T-helper 17 cell (primary cell): ENCODE measurements at places on chromosomes 13 and 19. TPM values are rescaled to one million over a fixed set of nuclear protein-coding genes. Genes with fewer than 3 reads are reported as not detected.

Gene ZBTB7A
- 47.3 TPM for total RNA-seq

DNA sequence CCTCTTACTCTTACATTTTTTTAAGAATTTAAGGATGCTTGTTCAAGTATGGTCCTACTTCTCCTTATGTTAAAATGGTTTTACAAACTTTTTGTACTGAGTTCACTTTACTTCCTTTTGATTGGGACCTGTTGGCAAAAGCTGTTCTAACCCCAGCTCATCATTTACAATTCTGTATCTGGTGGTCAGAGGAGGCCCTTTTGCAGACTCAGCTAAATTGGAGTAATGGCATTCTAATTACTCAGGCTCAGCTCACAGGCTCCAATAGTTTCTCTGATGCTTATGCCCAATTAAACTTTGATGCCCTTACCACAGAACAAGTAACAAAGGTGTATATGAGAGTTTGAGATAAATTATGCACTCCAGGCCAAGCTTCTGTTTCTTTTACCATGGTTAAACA, 1632.0 kb downstream of the UQCRFS1 start:
- no peak for DNase-seq

Gene BRME1
- total RNA-seq: 1.7 TPM

DNA sequence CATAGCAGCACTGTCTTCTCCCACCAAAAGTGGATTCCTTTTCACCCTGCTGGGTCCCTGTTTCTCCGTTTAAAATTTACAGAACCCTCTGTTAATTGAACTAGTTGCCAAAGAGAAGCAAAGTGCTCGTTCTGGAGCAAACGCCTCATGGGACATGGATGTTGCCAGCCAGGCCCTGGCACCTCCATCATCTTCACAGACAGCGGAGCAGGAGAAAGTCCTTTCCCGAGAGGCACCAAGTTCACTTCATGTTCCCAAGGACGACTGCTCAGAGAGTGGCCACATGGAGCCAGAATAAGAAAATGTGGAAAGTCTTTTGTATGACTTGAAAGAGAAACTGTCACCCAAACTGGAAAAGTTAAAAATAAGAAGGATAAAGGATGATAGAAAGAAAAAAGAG, 151.5 kb downstream of the SOX1 start:
- no peak for DNase-seq

- DNase-seq: no peak
Measured at GRCh38 chr13:113452942-113453901, at the start of gene ADPRHL1. TSS of gene ADPRHL1 (minus strand) at chr13:113453488. CDS start at chr13:113453437, 51 bp downstream.

DNA sequence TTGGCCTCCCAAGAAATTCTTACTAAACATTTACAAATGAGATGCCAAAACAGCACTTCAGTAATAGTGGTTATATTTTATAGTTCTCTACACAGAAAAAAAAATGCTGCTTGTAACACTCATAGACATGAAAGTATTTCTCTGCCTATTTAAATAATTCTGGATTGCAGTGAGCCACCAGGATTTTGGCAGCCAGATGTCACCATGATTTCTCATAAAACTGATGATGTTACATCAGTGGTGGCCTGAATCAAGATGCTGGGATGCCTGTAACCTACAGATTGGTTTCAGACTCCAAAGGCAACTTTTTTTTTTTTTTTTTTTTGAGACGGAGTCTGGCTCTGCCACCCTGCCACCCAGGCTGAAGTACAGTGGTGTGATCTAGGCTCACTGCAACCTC, 2.7 kb upstream of the CAPS start:
- DNase-seq: no peak

Gene C19orf38
- total RNA-seq: 1.6 TPM

Gene ZNF699
- total RNA-seq: 11.3 TPM

- DNase-seq: no peak
Measured at GRCh38 chr13:78323848-78324247, 279.5 kb downstream of the POU4F1 start.

DNA sequence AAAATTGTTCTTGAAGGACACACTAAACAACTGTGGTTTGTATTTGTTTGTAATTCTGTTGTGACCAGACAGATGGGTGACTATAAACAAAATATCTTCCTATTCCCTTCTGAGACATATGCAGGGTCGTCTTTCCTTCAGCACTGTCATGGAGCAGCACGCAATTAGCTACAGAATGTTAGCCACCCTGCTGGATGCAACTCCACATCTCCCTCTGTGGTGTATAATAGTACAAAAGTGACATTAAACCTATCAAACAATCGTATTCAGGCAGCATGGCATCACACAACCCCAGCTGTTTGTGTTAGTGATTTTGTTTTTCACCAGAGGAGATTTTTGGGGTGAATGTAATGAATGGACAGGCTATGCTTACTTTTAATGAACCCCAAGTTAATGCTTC, 146.2 kb downstream of the GPC6 start:
- no peak for DNase-seq

Gene CEACAM4
- 0.92 TPM for total RNA-seq

DNA sequence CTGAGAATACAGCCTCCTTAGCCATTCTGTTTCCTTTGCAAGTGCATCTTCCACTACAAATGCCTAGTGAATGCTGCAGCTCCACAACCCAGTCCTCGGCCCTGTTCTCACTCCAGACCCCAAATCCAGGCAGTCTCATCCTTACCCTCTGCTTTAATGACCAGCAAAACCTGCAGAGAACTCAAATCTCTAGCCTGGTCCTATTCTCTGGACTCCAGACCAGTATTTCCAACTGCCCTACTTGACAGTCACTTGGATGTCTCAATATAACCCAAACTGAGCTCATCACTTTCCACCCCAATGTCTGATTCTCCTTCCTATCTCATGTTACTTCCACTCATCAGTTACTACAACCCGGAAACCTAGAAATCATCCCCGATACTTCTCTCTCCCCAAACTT, 2.6 kb upstream of the EBPL start:
- no peak for DNase-seq

DNA sequence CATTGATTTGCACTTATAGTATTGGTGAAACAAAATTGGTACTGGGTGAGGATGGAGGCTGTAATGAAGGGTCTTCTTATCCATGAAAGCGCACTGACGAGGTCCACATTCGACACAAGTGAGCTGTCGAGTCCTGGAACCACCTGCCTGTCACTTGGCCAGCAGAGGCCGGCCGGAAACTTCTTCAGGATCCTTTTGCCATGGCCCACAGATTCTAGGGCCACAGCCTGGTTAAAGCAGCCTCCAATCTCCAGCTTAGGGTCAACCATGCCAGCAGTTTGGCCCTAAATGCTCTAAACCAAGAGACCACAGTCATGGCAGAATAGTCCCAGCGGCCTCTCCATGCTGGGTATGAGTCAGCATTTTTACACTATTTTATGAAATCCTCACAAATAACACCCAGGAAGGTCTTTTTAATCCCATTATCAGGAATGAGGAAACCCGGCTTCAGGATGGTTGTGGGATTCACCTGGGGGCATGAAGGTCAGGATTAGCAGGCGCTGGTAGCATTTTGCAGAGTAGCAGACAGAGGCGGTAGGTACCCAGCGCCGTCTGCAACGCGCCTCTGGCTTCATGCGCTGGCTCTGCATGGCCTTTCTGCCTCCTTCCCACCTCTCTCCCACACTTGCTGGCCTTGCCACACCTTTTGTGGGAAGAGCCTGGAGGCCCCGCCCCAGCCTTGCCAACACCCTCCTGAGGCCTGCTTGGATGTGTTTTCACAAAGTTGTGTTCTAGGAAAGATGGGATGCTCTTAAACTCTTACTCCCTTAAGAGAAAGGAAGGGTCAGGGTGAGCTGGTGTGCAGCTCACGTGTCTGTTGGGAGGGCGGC, 15.2 kb downstream of the GAS6 start:
- no peak for DNase-seq

Gene RNF225
- not detected for total RNA-seq

GRCh38 chr13:31168166-31168565, 6.5 kb upstream of the HSPH1 start:
- no peak for DNase-seq

Gene RUBCNL
- 5.8 TPM for total RNA-seq

GRCh38 chr19:34879563-34879962, 47.1 kb upstream of the ZNF30 start:
- DNase-seq: no peak

Gene IGFL1
- total RNA-seq: not detected

- DNase-seq: no peak
Measured at GRCh38 chr13:80116107-80116506, 224.8 kb downstream of the SPRY2 start.

DNA sequence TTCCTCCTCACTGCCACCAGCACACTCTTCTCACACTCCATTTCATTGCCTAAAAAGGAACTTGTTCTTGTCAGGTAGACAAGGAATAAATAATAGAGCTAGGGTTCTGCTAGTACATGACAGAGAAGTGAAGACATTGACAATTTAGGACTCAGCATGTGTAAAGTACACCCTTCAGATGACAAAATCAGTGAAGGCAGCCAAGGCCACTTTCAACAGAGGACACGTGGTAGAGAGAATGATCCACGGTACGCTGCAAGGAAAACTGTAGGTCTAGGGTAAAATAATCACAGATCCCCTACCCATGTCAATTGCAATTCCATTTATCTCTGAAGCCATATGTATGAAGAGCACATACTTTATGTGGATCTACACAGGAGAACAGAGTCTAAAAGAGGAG, 7.2 kb upstream of the SPATA13 start:
- no peak for DNase-seq

DNA sequence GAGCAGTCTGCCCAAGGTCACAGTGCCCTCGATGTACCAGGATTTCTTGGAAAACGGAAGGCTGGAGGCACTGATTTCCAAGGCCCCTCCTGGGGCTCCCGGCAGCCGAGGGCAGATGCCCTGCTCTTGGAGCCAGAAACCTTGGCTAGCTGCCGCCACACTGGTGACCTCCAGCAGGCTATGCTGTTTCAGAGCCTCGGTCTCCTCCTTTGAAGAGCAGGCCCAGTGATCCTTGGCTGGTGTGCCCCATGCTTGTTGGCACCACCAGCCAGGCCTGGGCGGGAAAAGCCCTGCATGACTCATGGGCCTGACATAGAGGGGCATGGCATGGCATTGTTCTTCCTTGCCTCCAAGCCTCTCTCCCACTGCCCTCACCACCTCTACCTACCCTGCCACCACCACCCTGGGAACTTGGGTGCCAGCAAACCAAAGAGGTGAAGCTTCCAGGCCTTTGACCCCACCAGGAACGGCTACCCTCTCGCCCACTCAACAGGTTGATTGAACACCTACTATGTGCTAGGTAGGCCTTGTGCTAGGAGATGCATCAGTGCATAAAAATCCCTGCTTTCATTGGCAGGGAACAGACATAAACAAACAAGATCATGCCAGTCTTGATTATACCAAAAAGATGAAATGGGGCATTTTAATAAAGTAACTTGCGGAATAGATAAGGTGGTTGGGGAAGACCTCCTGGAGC, 1.6 kb upstream of the CLEC11A start:
- no peak for DNase-seq

DNA sequence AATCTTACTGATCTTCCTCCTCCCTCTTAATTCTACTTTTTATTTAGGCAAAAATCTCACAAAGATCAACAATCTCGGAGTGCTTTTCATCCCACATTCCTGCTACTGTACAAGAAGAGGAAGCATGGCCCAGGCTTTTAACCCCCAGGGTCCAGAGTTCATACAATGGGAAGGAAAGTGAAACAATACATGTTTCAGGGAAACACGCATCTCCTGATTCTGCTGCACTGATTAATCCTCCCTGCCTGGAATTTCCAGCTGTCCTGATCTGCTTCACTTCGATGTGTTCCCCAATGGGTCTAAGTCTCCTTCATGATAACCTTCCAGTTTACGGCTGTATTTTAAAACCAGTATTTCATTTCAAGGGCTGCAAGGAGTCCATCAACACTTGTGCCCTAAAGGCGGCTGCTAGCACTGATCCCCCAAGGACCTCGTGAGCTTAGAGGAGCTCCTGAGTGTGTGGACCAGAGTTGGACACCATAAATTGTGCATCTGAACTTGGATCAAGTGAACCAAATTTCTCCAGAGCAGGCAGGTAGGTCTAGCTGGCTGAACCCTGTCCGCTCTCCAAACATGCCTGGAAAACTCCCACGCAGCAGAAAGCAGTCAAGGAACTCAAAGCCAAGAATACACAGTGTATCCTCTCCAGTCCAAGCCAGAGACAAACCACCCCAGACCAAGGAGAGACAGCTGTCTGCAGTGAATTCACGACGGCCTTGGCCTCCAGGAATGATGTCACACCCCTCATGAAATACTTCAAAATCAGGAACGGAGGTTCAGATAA, 44.3 kb downstream of the COL4A1 start:
- no peak for DNase-seq

- DNase-seq: no peak
Measured at GRCh38 chr19:51179256-51179655, 37.2 kb downstream of the SIGLEC7 start.

GRCh38 chr13:67278235-67278634, 48.1 kb upstream of the PCDH9 start:
- DNase-seq: no peak

Gene MAST3
- 38.2 TPM for total RNA-seq

Gene NLRP4
- total RNA-seq: not detected

DNA sequence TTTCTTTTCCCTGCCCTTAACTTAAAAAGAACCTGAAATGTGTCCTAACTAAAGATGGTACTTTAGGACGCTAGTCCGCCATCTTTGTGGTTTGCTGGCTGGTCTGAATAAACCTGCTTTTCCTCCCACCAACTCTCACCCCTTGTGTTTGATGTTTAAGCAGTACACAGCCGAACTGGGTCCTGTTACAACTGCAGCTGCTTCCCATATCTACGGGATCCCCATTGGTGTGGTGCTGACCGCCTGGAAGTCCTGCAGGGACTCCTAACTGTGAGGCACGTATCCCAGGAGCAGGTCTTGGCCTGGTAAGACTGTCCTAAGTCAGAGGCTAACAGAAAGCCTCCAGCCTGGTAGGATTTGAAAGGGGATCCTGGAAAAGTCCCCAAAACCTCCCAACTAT, 40.9 kb upstream of the VSTM2B start:
- DNase-seq: no peak

Gene GMIP
- 91.7 TPM for total RNA-seq

GRCh38 chr19:2553510-2553909, 77.6 kb downstream of the GADD45B start:
- no peak for DNase-seq

GRCh38 chr19:31517224-31518180, 168.3 kb upstream of the TSHZ3 start:
- no peak for DNase-seq

DNA sequence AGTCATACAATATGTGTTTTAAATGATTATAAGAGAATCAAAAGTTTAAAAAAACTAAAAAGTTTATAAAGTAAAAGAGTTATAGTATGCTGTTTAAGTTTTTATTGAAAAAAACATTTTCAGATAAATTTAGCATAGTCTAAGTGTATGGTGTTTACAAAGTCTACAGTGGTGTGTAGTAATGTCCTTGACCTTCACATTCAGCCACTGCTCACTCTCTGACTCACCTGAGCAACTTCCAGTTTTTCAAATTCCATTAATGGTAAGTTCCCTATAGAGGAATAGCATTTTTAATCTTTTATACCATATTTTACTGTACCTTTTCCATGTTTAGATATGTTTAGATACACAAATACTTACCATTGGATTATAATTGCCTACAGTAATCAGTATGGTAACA, 842.4 kb upstream of the KLHL1 start:
- no peak for DNase-seq

Gene SPIB
- total RNA-seq: 1.9 TPM

- DNase-seq: no peak
Measured at GRCh38 chr13:29503041-29503837, 92.2 kb downstream of the SLC7A1 start.

- no peak for DNase-seq
Measured at GRCh38 chr19:44212866-44213346, 574 bp downstream of the ZNF227 start.
